Occipital lobe (tissue), 3 donors: ENCODE measurements at places on chromosomes 16 and 17. TPM values are rescaled to one million over a fixed set of nuclear protein-coding genes. Genes with fewer than 3 reads are reported as not detected.

HSPB9 gene
- not detected for total RNA-seq

C17orf100 gene
- total RNA-seq, result 2.3 TPM

DNA sequence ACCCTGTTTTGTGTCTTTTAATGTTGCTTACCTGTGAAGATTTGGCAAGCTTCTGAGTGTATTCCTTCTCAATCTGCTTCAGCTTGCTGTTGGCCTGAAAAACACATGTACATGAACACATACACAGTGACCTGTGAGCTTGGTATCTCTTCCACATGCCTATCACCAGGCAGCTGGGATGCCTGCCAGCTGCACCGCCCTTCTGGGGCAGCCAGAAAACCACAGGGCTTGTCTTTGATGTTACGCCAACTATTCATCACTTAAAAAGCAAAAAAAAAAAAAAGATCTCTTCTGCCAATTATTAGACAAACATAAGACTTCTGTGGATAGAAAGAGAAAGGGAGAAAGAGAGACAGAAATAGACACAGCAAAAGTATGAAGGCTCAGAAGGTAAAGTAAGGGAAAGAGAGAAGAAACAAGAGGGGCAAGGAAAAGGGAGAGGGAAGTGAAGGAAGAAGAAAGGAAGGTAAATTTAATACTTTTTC is 189.2 kb upstream of the AXIN2 start:
- DNase-seq, result no peak

GRCh38 chr16:85872734-85873133 is 26.2 kb upstream of the IRF8 start:
- DNase-seq, result no peak

TRAPPC1 gene
- total RNA-seq, result 22.3 TPM
